Foreskin fibroblast (primary cell): ENCODE measurements at places on chromosomes 7 and 10.

DNA sequence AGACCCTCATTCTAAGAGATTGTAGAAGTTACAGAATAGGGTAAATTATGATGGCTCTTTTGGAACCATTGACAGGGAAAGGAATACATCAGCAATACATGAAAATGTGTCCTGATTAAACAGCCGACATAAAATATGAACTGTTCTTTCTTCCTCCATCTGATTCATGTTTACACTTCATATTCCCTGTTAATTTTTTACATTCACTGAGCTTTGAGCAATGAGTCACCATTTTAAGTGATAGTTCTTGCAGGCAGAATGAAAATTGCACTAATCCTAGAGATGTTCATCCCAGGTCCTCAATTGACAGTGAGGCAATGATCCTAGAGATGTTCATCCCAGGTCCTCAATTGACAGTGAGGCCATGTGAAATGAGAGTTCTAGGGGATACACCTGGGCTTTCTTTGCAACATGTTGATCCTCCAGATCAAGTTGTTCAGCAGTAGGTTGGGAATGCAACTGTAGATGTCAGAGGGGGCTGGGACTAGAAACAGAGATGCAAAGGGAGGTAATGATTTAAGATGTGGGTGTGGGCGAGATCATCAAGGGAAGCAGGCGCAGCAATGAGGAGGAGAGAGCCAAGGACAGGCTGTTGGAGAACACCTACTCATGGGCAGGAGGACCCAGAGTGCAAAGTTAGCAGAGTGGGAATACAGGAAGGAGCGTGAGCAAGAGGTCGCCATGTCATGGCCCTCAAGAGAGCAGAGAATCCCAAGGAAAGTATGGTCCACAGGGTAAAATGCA lies 138.7 kb downstream of the ZNF365 start:
- DNase-seq, result peak; percentile 4

GRCh38 chr10:133173860-133174640 lies 14.0 kb downstream of the KNDC1 start:
- DNase-seq, result no peak

DNA sequence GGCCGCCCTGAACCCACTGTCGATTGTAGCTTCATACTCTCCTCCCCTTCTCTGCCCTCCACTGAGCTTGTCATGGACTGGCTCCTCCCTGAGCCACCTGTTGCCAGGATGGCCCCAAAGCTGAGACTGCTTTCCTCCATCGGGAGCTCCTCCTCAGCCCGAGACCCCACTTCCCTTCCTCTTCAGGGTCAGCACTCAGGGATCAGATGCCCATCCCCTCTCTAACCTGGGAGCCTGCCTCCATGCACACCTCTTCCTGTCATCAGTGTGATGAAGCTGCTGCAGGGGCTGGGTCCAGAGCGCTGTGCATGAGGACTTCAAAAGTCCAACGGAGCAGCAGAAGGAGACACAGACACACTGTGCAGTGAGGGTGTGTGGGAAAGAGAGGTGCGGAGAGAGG lies 201.1 kb downstream of the WDR37 start:
- no peak for DNase-seq

DNA sequence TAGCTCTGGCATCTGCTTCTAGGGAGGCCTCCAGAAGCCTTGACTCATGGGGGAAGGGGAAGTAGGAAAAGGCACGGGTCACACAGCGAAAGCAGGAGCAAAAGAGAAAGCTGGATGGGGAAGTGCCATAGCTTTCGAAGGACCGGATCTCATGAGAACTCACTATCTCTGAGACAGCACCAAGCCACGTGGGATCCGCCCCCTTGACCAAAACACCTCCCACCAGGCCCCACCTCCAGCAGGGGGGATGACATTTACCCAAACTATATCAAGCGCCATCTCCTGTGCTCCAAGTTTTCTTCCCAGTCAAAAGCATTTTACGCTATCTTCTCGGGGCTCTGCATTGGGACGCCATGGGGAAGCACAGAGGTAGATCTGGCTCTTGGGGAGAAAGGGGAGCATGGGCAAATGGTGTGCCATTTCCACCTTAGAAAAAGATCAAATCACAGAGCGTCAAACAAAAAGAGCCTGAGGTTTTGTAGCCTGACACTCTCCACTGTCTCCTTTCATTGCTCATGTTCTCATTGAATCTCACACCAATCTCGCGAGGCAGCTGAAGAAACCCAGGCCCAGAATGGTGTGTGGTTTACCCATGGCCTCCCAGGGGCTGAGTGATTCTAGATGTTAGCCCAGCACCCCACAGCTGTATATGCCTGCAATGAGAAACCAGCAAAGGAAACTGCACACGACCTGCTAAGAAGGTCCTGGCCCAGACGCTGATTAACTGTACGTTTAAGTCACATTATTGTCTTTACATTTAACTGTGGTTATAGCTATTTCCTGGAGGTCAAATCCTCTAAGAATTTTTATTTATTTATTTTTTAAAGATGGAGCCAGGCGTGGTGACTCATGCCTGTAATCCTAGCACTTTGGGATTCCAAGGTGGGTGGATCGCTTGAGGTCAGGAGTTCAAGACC lies 8.1 kb upstream of the OLAH start:
- DNase-seq, result peak; percentile 62

DNA sequence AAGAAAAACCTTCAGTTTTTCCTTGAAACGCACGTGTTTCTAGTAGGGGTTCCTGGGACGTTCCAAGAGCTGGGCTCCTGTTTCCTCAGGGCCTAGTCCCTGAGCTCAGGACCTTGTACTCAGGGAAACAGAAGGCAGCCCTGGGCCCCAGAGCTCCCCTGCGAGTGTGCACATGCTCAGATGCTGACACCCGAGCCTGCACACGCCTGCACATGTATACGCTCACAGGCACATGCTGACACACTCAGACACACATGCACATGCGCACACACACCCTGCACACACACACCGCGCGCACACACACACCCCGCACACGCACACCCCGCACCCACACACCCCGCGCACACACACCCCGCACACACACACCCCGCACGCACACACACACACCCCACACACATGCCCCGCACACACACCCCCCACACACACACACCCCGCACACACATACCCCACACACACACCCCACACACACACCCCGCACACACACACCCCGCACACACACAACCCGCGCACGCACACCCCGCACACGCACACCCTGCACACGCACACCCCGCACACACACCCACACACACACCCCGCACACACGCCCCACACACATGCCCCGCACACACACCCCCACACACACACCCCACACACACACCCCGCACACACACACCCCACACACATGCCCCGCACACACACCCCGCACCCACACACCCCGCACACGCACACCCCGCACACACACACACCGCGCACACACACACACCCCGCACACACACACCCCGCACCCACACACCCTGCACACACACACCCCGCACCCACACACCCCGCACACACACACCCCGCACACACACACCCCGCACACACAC lies 52.2 kb downstream of the CALML3 start:
- no peak for DNase-seq

DNA sequence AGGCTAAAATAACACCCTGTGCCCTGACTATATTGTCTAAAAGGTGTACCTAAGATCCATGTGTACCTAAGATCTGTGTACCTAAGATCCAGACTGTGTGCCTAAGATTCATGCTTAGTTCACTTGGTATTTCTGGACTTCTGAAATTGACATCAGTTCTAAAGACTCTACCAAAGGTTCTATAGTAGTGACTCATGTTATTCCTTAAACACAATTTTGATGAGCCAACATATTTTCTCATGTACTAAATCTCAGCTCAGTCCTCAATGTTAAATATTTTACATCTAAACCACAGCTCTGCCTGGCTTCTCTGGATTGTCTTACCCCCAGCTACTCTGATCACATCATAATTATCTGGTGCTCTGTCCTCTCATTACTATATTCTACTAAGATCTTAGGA lies 802.3 kb upstream of the SORCS1 start:
- peak; percentile 54 for DNase-seq

DNA sequence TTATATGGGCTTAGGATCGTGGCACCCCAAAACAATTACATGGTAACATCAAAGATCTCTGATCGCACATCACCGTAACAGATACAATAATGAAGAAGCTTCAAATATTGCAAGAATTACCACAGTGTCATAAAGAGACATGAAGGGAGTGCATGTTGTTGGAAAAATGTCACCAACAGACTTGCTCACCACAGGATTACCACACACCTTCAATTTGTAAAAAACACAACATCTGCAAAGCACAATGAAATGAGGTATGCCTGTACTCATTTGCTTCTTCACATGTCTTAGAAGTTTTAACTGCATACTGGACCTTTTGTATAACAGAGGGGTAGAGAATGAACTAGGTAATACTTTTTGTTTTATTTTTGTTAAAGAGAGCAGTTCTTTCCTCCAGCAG lies 96.6 kb downstream of the TPST1 start:
- DNase-seq, result no peak

GRCh38 chr7:112371701-112372100 lies 78.6 kb upstream of the IFRD1 start:
- DNase-seq, result no peak

GRCh38 chr10:126481181-126481580 lies 92.9 kb upstream of the ADAM12 start:
- no peak for DNase-seq

GRCh38 chr10:128026615-128027300 lies 99.5 kb downstream of the MKI67 start:
- DNase-seq, result no peak

- DNase-seq, result peak; percentile 35
These were observed 1.2 kb downstream of the HSPA14 start for GRCh38 chr10:14839305-14839695.

DNA sequence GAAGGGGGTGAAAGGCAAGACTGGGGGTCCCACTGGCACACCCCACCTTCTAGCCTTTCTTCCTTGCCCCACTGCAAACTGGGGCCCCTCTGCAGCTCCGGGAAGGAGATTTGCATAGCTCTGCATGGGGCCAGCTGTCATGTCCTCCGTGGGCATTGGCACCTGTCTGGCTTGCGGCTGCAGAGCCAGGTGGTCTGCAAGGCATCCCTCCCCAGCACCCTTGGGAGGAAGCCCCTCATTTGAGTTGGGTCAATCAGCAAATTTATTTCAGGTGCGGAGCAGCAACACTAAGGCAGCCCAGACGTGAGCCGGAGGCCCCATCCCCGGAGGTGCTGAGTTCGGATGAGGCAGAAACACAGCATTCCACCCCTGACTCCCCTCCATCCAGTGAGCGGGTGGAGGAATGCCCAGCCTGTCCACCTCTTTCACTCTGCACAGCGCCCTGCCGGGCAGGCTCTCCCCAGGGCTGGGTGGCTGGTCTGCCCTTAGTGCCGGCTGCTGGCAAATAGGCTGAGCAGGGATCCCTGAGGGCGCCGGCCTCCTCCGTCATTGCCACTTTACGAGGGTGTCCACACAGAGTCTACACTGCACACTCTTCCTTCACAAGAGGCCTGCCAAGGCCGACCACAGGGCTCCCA lies 143.2 kb downstream of the TCERG1L start:
- no peak for DNase-seq

- DNase-seq, result no peak
These were observed 14.8 kb downstream of the SLIT1 start for GRCh38 chr10:97171001-97171400.

DNA sequence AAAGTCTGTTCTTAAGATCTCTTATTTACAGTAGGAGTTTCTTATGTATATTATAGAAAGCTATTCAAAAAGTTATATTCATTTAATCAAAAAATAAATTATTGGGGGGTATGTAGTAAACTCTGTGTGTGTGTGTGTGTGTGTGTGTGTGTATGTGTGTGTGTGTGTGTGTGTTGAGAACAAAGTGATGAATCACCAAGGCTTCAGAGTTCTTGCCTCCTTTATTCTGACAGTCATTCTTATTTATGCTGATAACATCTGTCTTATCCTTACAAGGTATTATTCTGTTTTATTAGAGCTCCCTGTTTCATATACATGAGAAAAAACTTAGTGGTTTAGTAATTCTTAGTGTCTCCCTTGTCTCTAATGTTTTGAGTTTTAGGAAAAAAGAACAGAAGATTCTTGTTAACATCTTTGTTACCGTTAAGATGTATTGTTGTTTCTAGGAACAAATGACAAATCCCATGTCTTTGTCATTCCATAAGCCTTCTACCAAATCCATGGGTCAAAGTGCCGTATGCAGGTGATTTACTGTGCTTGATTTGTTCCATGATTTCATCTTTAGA lies 424.0 kb downstream of the EXOC4 start:
- peak; percentile 10 for DNase-seq

GRCh38 chr10:30088178-30088577 lies 28.8 kb upstream of the JCAD start:
- no peak for DNase-seq

DNA sequence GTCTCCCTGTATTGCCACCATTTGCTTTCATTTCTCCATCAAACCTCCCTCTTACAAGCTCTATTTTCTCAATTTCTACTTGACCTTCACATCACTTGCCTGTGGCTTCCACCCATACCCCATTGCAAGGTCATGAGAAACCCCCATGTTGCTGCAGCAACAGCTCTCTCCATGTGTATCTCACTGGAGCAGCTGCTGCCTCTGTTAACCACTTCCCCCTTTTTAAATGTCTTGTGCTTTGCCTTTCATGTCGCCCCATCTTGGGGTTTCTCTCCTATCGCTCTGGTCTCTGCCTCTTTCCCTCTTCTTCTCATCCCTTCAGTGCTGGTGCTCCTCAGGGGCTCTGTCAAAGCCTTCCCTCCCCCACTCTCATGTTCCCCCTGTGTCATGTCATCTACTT lies 148.8 kb downstream of the CHN2 start:
- DNase-seq, result no peak

DNA sequence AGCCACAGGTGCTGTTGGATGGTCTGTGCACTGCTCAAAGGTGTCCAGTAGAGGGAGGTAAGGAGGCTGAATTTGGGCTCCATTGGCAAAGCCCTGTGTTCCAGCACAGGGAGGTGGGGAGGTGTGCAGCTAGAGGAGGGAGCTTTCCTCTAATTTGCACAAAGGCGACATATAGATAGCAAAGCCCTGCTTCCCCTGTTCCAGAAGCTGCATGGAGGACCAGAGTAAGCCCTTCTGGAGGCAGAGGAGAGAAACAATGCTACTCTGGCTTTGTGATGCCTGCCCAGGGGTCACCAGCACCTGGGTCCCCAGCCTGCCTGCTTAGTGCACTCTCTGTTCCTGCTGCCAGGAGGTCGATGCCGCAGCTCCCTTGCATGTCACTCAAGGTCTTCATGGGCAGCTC lies 3.4 kb upstream of the ARHGAP22 start:
- DNase-seq, result peak; percentile 68

GRCh38 chr10:26725837-26726727 lies 28.6 kb downstream of the PDSS1 start:
- DNase-seq, result peak; percentile 84

- no peak for DNase-seq
These were observed 21.2 kb upstream of the PRKAG2 start for GRCh38 chr7:151897951-151898686.

DNA sequence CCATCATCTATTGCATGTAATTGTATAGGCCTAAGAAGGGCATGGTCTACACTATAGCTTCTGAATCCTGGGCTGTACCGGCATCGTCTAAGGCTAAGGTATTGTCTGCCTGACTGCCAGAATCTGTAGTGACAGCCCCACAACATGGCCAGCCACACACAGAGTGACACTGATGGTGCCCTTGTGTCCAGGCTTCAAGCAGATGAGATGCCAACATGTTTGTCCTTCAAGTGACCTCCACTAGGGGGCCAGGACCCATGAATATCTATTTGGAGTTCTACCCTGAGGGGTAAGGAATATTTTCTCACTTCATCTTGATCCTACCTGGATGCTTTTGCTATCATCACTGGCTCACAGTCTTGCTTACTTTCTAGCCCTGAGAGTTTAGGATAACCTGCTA lies 1.5 kb downstream of the CYP3A7 start:
- peak; percentile 19 for DNase-seq

- DNase-seq, result no peak
These were observed 58.5 kb downstream of the RASGEF1A start for GRCh38 chr10:43208147-43209073.

- DNase-seq, result no peak
These were observed 4.9 kb upstream of the SLF2 start for GRCh38 chr10:100907773-100908363.
